ENCODE measurements at places on chromosomes 1 and 21. TPM values are rescaled to one million over a fixed set of nuclear protein-coding genes. Genes with fewer than 3 reads are reported as not detected.

SDCCAG8 gene
- 17.4 TPM for polyA plus RNA-seq

ETV3L gene
- polyA plus RNA-seq, result not detected

OLIG2 gene
- not detected for polyA plus RNA-seq

CFH gene
- polyA plus RNA-seq, result 50.7 TPM

CFAP45 gene
- polyA plus RNA-seq, result 1.0 TPM

LRRC7 gene
- 0.62 TPM for polyA plus RNA-seq
